ENCODE measurements at places on chromosomes 16 and 17.

DNA sequence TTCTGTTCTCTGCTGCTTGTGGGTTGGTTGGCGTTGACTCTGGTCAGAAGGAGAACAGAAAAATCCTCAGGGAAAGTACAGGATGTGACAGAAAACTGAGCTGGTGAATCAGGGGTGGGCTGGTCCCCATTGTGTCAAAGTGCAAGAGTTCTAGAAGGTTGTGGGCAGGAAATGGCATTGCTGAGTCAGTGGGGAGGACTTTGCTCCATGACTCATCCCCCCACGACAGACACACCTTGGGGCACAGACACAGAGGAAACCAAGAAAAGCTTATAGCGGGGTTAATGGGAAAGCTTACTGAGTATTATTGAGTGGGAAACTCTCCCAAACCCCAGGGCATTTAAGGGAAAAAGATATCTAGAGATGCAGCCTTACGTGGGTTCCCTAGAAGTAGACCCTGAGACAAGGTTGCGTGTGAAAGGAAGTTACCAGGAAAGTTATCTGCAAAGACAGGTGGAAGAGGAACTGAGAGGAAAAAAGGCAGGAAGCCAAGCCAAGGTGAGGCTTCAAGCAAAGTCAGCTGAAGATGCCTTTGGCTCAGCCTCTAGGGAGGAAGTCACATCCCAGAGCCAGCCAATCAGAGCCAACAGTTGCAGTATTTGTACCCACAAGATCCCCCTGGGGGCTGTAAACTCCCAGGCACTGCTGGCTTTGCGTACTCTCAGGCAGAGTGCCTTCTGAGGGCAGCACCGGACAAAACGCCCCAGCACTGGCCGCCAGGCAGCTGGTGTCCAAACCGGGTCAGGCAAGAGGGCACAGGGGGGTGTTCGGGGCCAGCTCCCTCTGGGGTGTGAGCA lies 86.4 kb downstream of the FOXL1 start:
- DNase-seq, result peak; percentile 53

GRCh38 chr16:28090646-28091377 lies 27.3 kb upstream of the GSG1L start:
- no peak for DNase-seq

DNA sequence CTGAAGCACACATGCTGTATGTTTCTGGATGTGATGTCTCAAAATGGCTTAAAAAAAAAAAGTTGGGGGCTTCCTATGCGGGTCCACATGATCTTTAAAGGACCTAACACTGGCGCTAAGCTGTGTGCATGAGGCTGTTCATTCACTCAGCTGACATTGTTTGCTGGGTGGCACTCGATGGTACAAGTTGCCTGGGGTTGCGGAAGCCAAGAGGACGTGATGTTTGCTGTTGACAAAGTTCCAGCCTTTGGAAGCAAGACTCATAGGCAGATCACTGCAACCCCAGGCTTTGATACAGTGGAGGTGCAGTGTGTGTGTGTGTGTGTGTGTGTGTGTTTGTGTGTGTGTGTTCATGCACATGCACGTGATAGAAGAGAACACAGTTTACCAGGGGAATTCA lies 29.5 kb upstream of the DNAI2 start:
- no peak for DNase-seq

- DNase-seq, result no peak
Observed at GRCh38 chr17:83103200-83103942, 24.0 kb downstream of the METRNL start.

GRCh38 chr17:17513626-17514025 lies 17.4 kb upstream of the RASD1 start:
- DNase-seq, result no peak

DNA sequence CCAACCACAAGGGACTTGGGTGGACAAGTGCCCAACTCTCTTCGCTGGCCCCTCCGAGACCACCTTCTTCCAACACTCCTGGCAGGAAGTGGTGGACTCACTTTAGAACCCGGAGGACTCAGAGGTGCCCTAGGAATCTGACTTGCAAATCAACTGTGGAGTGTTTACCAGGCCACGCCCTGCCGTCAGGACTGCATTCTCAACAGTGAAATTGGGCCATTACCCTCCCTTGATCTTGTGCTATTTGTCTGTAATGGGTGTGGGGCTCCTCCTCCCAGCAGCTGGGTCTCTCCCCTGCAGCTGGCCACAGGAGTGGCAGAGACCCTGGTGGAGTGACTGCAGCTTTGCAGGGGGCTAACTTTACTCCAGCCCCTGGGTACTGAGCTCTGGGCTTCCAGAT lies 212.2 kb upstream of the RPL38 start:
- no peak for DNase-seq

DNA sequence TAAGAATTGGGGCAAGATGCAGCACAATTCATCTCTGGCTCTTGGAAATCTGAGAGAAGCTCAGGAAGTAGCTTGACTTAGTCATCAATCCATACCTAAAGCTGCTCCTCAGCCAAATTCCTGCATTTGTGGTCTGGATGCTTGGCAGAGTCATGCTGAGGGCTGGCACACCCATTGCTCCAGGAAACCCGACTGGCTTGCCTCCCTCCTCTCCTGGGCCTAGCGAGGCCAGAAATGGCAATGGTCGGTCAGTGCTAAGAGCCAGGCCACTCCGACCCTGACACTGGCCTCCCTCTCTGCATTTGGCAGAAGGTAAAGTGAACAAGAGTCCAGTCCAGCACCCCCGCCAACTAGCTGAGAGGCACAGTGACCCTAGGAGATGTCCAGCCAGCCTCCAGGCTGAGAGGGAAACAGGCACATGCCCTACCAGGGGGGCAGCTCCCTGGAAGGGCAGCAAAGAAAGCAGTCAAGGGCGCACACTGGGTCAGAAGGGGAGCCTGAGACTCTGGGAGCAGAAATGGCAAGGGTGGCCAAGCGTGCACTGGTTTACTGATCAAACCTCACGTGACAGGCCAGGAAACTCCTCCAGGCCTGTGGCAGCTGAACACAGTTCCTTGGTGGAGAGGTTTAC lies 10.0 kb downstream of the POLDIP2 start:
- DNase-seq, result no peak

GRCh38 chr17:63824362-63824761 lies 2.9 kb upstream of the PSMC5 start:
- DNase-seq, result no peak

DNA sequence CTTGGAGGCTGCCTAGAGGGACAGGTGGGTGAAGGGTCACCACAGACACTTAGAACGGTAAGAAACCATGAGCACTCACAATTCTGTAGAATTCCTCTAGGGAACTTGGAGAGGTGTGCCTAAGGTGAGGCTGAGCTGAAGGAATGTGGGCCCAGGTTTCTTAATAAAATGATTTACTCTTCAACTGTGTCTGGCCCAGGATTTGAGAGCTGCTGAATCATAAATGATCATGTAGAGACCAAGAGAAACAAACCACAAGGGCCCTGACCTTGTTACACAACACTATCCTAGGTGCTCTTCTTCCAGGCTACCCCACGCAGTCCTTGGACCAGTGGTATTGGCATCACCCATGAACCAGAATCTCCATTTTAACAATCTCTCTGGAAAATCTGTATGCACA lies 27.7 kb downstream of the ZNF18 start:
- no peak for DNase-seq

DNA sequence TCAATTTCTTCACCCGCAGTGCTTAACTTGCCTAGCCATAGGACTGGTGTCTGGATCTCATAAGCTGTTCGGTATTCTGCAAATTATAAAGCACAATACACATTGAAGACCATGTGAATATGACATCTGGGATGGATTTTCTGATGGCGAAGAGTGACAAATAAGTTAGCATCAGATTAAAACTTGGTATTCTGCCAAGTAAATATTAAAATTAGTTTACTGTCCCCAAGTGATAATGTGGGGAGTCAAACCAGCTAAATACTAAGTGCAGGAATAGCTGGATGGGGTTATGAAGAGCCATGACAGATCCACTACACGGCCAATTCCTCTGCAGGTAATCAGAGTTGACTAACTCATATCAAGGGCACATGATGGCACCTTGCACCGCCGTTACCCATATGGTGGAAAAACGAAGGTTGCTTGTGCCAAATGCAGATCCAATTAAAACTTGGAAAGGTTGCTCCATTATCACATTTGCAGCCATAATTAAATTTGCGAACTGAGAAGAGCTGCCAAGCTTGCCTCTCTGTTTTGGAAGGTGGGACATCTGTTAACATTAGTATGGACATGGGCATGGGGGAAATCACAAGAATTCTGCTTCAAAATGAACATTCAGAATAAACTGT lies 114.9 kb upstream of the TOM1L1 start:
- DNase-seq, result no peak

DNA sequence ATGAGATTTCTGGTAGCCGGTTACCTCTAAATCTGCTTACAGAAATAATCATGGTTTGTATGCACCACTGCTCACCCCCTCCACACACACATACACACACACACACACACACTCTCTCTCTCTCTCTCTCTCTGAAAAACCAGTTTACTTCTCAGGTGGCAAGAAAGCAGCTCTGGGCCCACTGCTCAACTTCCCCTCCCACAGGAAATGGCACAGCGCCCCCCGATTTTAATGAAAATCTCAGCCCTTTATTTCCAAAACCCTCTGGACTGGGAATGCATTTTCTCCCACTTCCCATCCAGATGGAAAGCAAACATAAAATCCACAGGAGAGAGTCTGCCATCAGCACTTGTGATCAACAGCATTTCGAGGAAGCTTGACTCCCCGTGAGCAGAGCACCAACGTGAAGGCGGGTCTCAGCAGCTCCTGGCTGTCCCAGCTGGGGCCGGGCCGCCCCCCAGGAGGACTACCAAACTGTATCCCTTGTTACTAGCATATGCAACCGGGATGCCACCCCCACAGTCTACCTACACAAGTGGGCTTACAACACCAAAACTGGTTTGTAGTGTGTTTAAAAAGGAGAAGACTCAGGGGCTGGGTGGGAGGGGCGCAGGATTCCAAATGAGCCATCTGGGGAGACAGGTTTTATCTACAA lies 121.1 kb downstream of the SLC39A11 start:
- DNase-seq, result no peak

- no peak for DNase-seq
Observed at GRCh38 chr17:14298221-14298946, 2.5 kb upstream of the HS3ST3B1 start.

GRCh38 chr17:2883544-2884213 lies 87.4 kb downstream of the RAP1GAP2 start:
- DNase-seq, result no peak

GRCh38 chr17:11565591-11565990 lies 32.7 kb upstream of the DNAH9 start:
- no peak for DNase-seq

GRCh38 chr16:81586417-81586816 lies 141.8 kb downstream of the CMIP start:
- DNase-seq, result no peak

DNA sequence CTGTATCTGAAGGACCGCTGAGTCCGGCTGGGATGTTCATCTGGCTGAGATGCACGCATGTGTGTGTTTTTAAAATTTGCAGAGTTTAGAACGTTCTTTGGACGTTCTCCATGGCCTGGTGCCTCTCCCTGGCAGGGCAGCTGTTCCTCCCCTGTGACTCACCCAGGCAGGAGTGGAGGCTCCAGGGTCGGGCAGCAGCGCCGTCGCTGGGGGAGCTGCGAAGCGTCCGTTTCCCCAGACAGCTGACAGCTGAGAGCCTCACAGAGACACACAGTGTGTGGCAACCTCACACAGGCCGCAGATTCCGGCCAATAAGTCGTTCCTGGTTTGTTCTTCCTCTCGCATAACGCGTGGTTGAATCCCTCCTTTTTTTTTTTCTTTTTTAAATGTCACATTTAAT lies 80.6 kb downstream of the OR1D5 start:
- DNase-seq, result peak; percentile 83

DNA sequence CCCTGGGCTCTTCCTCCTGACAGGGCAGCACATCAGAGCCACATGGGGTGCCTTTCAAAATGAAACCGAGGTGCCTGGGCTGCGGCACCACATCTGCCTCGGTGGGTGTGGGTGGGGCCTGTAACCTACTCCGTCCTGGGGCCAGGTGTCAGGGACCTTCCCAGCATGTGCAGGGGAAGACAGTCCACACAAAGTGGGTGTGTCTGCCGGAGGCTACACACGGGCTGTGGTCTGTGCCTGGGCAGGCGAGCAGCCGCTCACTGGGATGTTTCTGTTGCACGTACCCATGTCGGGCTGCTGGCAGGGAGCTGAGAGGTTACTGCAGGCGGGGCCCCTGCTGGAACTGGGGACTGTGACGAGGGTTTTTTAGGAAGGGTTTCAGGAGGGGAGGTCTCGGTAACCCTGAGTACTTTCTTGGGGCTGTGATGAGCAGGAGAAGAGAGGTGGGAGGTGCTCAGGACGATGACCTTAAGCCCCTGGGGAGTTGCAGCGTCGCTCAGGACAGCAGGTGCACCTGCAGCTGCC lies 351.2 kb downstream of the SEC14L1 start:
- no peak for DNase-seq

DNA sequence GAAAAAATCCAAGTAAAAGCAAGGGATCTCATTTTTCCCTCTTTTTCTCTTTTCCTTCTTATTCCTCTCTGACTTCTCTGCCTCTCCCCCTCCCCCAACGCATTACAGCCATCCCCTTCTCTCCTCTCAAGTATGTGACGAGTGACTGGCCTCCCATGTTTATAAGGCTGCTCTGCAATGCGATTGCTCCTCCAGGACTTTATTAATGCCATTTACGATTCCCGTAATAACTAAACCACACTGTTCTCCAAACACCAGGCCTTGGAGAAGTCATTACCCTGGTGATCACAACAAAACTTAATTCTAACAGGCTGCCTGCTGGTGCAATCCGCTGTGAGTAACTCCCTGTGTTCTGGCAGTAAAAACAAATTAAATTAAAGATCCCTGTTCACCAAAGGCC lies 88.8 kb downstream of the HS3ST3B1 start:
- no peak for DNase-seq

DNA sequence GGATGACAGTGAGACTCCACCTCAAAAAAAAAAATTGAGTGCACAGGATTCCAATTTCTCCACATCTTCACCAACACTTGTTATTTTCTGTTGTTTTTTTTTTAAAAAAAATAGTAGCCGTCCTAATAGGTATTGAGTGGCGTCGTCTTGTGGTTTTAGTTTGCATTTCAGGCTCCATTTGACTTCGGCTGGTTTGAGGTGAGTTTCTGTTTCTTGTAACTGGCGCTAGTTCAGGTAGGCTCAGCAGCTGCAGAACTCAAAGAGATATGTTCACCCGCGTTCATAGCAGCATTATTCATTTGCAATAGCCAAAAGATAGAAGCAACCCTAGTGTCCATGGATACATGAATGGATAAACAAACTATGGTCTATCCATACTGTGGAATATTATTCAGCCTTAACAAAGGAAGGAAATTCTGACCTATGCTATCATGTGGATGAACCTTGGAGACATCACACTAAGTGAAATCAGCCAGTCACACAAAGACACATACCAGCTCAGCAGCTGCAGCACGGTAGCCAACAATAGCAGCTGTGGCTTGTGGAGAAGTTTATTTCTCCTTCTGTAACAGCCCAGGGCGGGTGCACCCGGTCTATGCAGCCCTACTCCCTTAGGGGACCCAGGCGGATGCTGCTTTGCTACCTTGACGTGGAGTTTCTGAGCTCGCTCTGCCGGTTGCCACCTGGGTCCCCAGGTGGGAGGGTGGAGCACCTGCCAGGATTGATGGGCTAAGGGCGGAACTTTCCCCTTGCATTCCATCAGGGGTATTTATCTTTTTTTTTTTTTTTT lies 44.9 kb downstream of the TMEM235 start:
- DNase-seq, result no peak

Data from left cardiac atrium (tissue), 4 donors.